ENCODE measurements at places on chromosomes 1 and 21. TPM values are rescaled to one million over a fixed set of nuclear protein-coding genes. Genes with fewer than 3 reads are reported as not detected.

The SYT14 gene
- total RNA-seq = 41.6 TPM

The KRTAP12-2 gene
- total RNA-seq = not detected

The GPATCH2 gene
- 18.4 TPM for total RNA-seq

The LENEP gene
- not detected for total RNA-seq

The CYP4A22 gene
- total RNA-seq = not detected

The PLA2G4A gene
- total RNA-seq = 1.2 TPM

The EPHA8 gene
- 1.2 TPM for total RNA-seq

The MFN2 gene
- total RNA-seq = 39.8 TPM

The EFCAB14 gene
- 20.9 TPM for total RNA-seq

The RUNX1 gene
- 0.49 TPM for total RNA-seq

The PPP1R8 gene
- 38.8 TPM for total RNA-seq

The TRIM67 gene
- 46.7 TPM for total RNA-seq

The GUCA2A gene
- total RNA-seq = not detected

The CD1B gene
- total RNA-seq = not detected

The OR2T4 gene
- not detected for total RNA-seq

The STMN1 gene
- total RNA-seq = 699 TPM

The PLA2G2D gene
- total RNA-seq = not detected

The GPR137B gene
- total RNA-seq = 32.0 TPM

The SMCP gene
- total RNA-seq = not detected

The OR6N1 gene
- total RNA-seq = not detected

The C8B gene
- total RNA-seq = not detected

The IQGAP3 gene
- 0.98 TPM for total RNA-seq

The TXNIP gene
- total RNA-seq = 144 TPM

The HSPA6 gene
- 3.4 TPM for total RNA-seq

The DISP3 gene
- 21.9 TPM for total RNA-seq

The BSDC1 gene
- 55.6 TPM for total RNA-seq

The CA6 gene
- not detected for total RNA-seq

The PLEKHN1 gene
- not detected for total RNA-seq

The CD1E gene
- not detected for total RNA-seq

The SLC2A5 gene
- 1.2 TPM for total RNA-seq

The TEKT2 gene
- 5.9 TPM for total RNA-seq

The SKI gene
- 26.1 TPM for total RNA-seq

The IQCC gene
- total RNA-seq = 2.5 TPM

The AMY1A gene
- total RNA-seq = not detected

The ZBTB8A gene
- 27.0 TPM for total RNA-seq

The UBE2G2 gene
- total RNA-seq = 36.4 TPM

The OR6Y1 gene
- not detected for total RNA-seq

The SYCP1 gene
- total RNA-seq = not detected

The DIPK1A gene
- 19.2 TPM for total RNA-seq

The ITGB2 gene
- 3.4 TPM for total RNA-seq

The ZZZ3 gene
- total RNA-seq = 94.9 TPM

The RAP1GAP gene
- total RNA-seq = 22.6 TPM

The RSPH1 gene
- 0.98 TPM for total RNA-seq

Data from temporal lobe (tissue), 4 donors.